Memory B cell (primary cell): ENCODE measurements at places on chromosomes 1 and 21.

GRCh38 chr1:68600049-68600661 is 103.3 kb upstream of the DEPDC1 start:
- no peak for DNase-seq

DNA sequence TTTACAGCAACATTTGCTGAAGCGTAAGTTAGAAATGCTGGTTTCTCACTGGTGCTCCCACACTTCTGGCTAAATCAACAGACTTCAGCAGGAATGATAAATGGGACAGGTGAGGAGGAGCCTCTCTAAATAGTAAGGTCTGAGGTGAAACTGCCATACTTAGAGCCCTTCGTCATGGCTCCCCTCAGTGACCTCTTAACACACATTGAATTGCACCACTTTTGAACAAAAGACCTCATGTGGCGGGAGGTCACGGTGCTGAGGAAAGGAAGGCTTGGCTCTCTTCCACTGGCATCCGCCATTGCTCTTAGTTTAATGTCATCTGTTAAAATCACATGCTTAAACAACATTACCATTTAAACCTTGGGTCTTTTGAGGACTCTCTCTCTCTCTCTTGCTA is 3.4 kb downstream of the MAP3K7CL start:
- DNase-seq = no peak

GRCh38 chr1:200982071-200982945 is 41.2 kb downstream of the KIF21B start:
- no peak for DNase-seq

DNA sequence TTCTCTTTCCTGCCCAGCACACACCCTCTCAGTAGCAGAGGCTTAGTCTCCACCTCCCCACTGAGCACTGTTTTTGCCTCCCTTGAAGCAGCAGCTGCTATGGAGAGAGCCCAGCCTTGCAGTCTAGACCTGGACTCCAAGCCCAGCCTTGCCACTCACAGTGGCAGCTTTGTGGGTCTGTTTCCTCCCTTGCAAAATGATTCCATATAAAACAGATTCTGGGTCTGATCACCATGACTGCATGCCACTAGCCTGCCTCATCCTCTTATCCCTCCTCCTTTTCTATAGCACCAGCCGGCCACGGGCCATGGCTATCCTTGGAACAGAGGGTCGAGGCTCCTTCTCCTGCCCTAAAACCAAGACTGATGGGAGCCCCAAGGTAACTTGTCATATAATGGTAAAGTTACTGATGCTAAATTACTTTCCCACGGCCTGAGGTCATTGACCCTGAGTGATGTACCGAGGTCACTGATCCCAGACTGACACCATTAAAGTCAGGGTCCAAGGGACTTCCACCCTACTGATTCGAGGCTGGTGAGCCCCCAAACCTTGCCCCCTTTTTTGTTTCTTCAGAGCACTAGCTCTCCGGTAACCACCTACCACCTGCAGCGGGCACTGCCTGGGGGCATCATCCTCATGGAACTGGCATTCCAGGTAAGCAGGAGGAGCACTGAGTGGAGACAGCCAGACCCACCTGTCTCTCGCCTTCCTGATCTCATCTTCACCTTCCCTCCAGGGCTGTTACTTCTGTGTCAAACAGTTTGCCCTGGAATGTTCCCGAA is 7.9 kb downstream of the HYI start:
- DNase-seq = no peak

DNA sequence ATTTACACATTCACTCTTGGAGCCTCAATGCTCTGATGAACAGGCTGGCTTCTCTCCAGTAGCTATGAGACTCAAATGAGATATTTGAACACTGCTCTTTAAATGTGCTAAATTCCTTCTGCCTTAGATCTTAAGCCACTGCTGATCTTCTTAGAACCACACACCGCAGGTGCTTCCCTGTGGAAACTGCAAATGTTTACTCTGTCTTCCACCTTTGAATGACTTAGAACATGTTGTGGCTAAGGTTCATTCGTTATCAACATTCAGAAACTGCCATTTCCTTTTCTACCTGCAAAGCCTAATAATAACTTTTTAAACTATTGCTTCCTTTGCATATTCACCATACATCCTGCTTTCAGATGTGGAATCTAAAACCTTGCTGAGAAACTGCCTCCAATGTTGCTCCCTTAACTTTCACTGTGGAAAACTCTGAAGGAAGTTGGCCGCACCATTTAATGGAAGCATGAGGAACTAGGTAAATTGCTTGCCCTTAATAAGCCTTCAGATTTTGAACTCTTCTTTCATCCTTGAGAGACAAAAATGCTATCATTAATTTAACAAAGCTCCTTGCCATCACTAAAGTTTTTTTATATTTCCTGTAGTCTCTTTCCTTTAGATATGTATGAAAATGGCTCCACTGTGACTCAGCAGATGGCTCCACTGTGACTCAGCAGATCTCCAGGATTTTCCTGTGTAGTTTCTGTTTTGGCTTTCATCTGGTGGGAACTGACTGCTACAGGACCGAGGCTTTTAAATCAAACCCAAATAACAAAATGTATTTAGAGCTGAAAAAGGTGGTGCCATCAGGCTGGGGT is 143.8 kb downstream of the TNFSF18 start:
- DNase-seq = no peak
